ENCODE measurements at places on chromosomes 6 and 20. TPM values are rescaled to one million over a fixed set of nuclear protein-coding genes. Genes with fewer than 3 reads are reported as not detected.

The TCF21 gene
- total RNA-seq: 0.08 TPM

The PNPLA1 gene
- total RNA-seq: not detected

The ASIP gene
- total RNA-seq: not detected

The ADGB gene
- total RNA-seq: not detected

The OPN5 gene
- total RNA-seq: not detected

The BMP6 gene
- total RNA-seq: 19.1 TPM

The TMEM170B gene
- total RNA-seq: 0.60 TPM

The ANKRD66 gene
- not detected for total RNA-seq

The TREM1 gene
- 0.14 TPM for total RNA-seq

The OR12D3 gene
- total RNA-seq: not detected

The GLP1R gene
- not detected for total RNA-seq

The FGD2 gene
- not detected for total RNA-seq

The DEFB124 gene
- not detected for total RNA-seq

The RAET1L gene
- 0.40 TPM for total RNA-seq

The SNTA1 gene
- 10.1 TPM for total RNA-seq

The RIMS1 gene
- not detected for total RNA-seq

The MYCT1 gene
- 0.03 TPM for total RNA-seq

The CAP2 gene
- total RNA-seq: 15.2 TPM

The SCUBE3 gene
- total RNA-seq: 0.03 TPM

The RBPJL gene
- total RNA-seq: not detected

The AKAP12 gene
- total RNA-seq: 169 TPM

The CDSN gene
- total RNA-seq: not detected
